Pons (tissue), 1 donor: ENCODE measurements at places on chromosomes 7 and 10.

GRCh38 chr7:33819658-33820057, 85.7 kb upstream of the BMPER start:
- no peak for DNase-seq

DNA sequence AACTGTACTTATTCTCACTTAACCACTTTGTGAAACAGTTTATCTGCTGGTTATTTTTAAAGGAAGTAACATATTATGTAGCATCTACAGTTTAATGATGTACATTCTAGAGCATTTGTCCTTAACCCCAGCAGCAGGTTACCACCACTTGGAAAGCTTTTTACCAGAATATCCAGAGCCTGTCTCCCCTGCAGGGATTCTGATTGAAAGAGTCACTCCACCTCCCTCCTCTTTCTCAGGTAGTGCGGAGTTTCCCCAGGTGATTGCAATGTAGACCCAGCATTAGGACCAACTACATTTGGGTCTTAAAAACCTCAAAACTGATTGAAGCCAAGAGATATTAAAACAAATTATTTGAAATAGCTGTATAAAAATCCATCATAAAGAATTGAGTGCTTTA, 53.1 kb downstream of the NRG3 start:
- DNase-seq = no peak

GRCh38 chr10:100836891-100837290, 75.9 kb upstream of the SLF2 start:
- DNase-seq = no peak

DNA sequence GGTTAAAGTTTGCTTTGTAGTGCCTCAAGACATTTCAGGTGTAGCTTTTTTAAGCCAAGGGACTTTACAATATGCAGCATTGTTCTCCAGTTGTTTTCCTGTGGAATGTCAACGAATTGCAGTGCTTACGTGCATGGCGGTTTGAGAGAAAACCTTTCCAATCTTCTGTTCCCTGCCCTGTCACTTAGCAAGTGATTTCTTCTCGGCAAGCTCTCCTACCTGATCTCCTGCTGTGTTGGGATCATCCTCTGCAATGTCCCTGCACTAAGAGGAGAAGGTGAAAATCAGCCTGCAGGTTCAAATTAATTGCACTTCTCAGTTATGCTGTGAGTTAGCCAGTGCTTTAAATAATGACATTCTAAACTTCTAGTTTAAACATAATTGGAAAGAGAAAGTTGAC, 197.6 kb upstream of the FZD1 start:
- DNase-seq = no peak

DNA sequence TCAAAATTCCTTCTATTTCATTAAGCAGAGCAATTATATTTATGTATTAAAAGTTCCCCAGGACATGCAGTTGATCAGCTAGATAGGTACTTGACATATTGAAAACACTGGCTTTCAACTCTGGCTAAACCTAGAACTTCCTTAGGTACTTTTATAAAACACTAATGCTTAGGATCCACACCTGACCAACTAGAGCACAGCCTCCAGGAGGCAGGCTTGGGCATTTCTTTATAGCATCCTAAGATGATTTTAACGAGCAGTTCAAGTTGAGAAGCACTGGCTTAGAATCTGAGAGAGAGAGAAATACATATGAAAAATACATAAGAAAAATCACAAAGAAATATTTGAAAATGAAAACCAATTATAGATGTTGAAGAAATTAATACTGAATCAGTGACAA, 20.8 kb downstream of the SLC26A5 start:
- no peak for DNase-seq

GRCh38 chr7:153381275-153382040, 621.9 kb downstream of the ACTR3B start:
- peak; percentile 60 for DNase-seq

DNA sequence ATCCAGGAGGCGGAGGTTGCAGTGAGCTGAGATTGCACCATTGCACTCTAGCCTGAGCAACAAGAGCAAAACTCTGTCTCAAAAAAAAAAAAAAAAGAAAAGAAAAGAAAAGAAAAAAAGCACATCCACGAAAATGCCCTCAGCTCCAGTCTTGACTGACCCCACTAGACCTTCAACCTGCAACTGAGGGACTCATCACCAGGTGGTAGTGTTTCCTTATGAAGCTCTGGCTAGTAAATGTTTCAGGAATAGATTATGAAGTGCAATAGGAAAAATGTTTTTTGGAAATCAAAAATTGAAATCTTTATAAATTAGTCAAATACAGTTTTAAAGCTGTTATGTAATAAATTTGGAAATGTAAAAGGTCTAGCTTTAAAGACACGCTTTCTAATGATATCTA, 22.4 kb downstream of the TLL2 start:
- no peak for DNase-seq

DNA sequence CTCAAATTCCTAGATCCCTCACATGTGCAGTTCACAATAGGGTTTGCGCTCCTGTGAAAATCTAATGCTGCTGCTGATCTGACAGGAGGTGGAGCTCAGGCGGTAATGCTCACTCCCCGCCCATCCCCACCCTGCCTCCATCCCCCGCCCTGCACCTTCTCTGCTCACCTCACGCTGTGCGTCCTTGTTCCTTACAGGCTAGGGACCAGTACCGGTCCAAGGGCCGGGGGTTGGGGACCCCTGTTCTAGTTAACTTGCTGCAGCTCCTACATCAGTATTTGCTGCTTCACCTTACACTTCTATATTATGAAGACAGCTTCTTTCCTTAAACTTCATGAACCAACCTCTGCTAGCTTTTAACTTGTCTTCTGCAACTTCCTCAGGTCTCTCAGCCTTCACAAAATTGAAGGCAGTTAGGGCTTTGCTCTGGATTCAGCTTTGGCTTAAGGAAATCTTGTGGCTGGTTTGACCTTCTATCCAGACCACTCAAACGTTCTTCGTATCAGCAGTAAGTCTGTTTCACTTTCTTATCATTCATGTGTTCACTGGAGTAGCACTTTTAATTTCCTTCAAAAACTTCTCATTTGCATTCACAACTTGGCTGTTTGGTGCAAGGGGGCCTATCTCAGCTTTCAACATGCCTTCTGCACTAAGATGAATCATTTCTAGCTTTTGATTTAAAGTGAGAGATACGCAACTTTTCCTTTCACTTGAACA, 1.7 kb upstream of the TNKS2 start:
- DNase-seq = peak; percentile 32

- no peak for DNase-seq
Measured at GRCh38 chr10:5944389-5945189, 32.8 kb downstream of the IL15RA start.

DNA sequence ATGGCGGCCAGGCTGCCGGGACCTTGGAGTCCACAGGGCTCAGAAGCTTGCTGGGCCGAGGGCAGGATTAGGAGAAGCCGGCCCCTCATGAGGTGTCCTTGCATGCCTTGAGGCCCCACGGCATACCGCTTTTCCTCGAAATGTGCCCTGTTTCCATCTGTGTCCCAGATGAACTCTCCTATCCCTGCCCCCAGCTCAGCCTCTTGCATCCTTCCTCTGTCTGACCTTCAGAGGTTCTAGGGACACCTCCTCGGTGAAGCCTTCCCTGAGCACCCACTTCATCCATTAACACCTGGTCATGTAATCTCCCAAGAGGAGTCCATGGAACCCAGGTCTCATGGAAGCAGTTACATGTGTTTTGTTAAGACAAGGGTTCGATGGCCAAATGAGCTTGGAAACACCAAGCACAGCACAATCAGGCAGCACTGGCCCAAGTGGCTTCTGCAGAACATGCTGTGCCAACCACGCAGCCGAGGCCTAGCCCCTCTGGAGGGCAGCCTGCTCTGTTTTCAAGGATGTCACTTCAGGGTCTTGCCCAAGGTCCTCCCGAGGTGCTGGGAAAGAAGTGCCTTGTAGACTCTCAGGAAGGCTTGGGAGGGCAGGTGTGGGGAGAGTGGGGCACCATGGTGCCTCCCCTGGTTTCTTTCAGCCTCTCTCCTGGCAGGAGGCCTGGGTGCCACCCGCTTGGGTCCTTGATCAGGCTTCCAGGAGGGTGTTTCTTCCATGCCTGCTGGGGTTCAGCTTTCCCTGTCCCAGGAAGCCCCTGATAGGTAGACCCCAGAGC, 124.3 kb downstream of the NEURL1 start:
- DNase-seq = no peak

DNA sequence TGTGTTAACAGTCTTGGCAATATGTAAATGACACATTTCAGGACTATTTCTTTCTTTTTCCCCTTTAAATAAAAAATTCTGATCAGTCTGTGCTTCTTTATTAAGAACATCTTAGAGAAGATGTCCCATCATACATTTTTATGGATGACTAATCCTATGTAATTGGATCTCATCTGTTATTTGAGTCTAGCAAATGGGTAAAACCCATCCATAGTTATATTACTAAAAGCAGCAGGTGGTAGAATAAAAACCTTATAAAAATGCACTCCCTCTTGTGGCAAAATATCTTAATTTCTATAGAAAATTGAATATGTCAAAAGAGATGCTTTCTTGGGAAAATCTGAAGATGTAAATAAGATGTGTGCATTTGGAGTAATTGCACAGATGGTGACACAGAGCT, 35.3 kb downstream of the TRRAP start:
- no peak for DNase-seq

GRCh38 chr7:85573844-85574243, 387.0 kb upstream of the SEMA3D start:
- DNase-seq = no peak

DNA sequence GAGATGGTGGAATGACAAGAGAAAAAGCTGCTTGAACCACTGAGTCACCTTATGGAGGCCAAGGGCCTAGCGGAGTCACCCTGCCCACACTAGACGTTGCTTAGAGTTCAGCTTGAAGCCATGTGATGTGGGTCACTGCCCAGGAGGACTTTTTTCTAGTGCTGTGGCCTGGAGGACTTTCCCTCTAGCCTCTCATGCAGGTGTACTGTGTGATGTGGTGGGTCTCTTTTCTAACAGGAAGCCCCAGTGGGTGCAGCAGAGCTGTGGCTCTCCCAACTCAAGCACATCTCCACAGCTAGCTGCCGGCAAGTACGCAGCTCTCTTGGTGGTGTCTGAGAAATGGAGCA, 13.6 kb downstream of the POR start:
- no peak for DNase-seq

DNA sequence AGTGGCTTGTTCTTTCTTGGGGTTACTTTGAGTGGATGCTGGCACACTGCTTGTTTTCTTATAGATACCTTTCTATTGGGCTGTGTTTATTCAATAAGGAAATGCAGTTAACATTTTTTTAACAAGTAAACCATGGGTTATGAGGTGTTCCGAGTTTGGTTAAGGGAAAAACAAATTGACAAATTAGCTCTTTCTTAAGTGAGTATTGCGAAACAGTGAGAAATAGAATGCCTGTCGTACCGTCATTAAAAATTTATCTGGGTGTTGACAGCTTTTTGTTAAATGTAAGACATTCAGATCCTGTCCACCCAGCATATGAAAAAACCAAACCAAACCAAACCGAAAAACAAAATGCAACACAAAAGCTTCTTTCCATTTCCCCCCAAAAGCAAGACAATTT, 6.2 kb downstream of the CUX1 start:
- no peak for DNase-seq

DNA sequence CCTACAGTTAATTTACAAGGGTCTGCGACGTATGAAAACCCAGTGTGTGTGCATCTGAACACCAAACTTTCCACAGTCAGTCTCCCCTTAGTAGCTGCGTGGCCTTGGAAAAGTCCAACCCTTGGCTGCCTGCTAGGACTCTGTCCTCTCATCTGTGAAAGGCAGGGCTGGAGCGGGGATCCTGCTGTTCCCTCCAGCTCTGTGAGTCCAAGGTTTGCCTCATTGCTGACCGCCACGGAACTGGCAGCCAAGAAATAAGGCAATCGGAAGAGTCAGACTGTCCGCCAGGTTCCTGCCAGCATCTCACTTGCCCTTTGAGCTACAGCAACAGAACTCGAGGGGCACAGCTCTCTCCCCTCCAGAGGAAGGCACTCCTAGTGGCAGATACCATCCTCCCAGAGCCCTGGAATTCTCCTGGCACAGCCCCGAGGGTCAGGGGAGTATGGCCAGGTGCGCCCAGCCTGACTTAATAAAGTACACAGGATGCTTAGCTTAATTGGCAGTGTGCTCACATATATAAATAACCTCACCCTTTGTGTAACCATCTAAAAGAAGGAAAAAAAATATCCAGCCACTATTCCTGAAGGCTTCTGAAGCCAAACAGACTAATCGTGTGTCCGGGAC, 530.1 kb upstream of the FOXK1 start:
- DNase-seq = no peak

DNA sequence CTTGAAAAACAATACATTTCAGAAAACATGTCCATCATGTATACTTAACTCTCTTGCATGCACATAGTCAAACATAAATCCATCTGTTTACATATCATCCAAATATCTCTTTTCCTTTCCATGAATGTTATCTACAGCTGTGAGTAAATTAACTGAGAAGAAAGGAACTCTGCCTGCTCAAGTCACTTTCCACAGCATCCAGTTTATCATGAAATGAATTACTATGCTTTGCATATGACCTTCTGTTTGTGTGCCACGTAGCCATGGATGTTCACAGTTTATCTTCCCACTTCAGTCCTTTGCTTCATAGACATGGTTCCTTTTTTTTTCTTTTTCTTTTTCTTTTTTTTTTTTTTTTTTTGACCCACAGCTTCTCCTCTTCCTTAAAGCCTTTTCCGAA, 39.6 kb downstream of the BZW2 start:
- no peak for DNase-seq

DNA sequence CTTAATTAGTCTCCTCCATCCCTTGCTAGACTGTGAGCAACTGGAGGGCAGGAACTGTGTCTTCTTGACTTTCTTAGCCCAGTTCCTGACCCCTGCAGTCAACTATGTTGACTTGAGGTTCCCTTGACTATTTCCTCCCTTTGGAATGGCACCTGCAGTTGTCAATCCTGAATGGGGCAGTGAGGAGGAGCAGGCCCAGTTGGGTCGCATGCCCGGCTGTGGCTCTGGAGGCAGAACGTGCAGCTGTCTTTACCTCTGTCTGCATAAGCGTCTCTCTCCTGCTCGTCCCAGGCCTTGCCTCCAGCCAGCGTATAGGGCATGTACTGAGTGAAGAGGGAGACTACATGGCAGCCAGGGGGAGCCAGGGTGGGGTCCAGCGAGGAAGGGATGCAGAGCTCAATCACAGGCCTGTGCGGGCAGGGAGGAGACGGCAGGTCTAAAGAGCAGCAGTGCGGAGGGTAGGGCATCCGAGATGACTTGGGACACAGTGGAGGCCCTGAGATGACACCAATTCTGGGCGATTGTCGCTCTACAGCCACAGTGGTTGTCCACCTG, 26.8 kb downstream of the PYROXD2 start:
- no peak for DNase-seq

- no peak for DNase-seq
Measured at GRCh38 chr10:29969255-29970011, 90.0 kb downstream of the JCAD start.

GRCh38 chr10:58399410-58399809, 14.2 kb downstream of the TFAM start:
- DNase-seq = no peak

DNA sequence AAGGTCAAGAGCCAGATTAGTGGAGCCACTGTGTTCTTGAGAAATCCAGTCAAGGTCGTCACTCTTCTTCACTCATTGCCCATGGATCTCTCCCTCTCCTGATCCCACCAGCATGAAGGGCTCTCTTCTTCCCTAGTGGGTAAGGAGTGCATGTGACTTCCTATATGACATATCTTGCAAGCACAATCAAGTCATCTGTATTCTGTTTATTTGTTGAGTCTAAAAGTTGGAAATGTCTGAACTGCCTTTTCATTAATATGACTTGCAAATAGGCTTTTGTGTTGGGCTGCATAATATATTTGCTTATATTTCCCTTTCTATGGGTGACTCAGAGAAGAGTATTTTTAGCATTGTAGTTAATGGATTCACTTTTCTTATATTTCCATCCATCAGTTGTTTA, 313.7 kb upstream of the KMT2E start:
- DNase-seq = no peak
